Left cardiac atrium (tissue), 4 donors: ENCODE measurements at places on chromosomes 1 and 21. TPM values are rescaled to one million over a fixed set of nuclear protein-coding genes. Genes with fewer than 3 reads are reported as not detected.

PCSK9 gene
- not detected for total RNA-seq

ASCL5 gene
- not detected for total RNA-seq

NHLH1 gene
- total RNA-seq: 0.10 TPM

HTR6 gene
- total RNA-seq: not detected

ADGRB2 gene
- total RNA-seq: 14.0 TPM

AMY2A gene
- total RNA-seq: not detected

DNA sequence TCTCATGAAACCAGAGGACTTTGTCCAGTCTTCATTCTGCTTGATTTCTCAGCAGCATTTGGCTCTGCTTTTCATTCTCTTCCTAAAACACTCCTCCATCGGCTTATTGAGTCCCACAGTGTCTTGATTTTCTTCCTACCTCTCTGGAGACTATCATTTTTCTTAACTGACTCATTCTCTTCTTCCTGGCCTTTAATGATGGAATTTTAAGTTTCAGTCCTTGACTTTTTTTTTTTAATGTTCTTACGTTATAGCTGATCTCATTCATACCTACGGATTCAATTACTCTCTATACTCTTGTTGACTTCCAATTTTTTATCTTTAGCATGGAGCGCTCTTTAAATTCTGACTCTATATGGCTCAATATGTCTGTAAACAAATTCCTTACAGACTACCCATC is 111.1 kb downstream of the NEK7 start:
- no peak for DNase-seq

- DNase-seq: no peak
Observed at GRCh38 chr1:62237361-62237760, 42.7 kb downstream of the L1TD1 start.

DNA sequence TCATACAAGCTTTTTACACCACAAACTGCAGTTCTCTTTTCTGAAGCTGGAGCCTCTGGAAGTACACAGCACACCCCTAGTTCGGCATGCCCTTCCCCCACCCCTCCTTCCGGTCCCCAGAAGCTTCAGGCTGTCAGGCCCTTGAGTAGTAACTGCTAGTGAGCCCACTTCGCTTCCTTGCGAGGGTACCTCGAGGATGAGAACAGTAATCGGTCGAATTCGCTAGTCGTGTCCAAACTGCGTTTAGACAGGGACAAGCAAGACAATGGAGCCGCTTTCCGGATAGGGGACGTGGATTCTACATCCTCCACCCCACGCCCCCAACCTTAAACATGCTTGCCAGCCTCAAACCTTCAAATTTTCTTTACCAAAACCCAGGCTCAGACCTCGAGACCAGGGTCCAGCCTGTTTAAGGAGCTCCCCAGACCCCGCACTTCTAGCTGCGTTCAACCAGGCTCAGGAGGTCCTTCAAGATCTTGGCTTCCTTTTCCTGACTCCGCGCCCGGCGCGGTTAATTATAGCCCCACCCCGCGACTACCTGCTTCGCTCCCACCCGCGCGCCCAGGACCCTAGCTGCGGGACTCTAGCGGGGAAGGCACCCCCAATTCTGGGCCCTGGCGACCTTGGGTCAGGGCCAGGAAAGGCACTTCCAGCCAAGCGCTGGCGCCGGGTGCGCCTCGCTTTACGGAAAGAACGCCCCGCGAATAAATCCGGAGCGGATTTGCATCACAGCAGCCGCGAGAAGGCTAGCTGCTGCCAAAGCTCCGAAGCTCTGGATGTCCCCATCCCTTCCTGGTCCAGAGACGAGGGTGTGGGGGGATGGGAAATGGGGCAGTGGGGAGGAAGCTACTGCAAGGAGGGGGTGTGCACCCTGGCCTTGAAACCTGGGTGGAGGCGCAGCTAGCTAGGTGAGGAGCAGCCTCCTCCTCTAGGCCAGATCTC is 8.1 kb upstream of the TSPAN1 start:
- peak; percentile 86 for DNase-seq

- no peak for DNase-seq
Observed at GRCh38 chr1:220425852-220426251, 102.1 kb upstream of the MARK1 start.

DNA sequence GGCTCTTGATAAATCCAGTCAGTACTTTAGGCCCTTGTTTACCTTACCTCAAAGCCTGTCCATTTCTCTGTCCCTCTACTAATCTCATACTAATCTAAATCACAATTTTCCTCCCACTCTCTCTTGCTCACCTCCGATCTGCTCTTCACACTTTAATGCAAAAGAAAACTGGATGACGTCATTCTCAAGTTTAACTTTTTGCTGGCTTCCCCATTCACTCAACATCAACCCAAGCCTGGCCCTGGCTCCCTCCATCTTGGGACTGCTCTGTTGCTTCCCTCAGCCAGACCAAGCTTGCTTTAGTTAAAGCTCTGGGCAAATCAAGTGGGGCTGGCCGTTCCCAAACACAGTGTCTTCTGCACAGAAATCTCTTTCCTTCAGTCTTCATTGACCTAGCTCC is 29.7 kb downstream of the COA6 start:
- no peak for DNase-seq

GRCh38 chr1:96721053-96721415 is 550 bp upstream of the PTBP2 start:
- no peak for DNase-seq
